ENCODE measurements at places on chromosomes 12 and 14.

DNA sequence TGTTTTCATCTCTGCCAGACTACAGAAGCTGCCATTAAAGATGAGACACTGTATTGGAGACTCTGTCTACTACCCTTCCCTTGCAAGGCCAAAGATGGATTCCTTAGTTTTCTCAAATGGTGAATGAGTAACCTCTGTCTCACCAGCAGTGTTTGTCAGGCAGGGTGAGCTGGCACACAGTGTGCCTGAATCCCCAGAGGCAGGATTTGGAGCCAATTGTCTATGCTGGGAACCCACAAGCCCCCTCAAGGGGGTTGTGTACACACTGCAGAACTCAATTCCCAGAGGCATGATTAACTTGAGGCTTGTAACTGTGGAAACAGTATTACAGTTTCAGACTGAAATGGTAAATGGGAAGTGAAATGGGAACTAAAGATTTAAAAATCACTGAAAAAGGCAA, 136.8 kb upstream of the PTPRB start:
- no peak for DNase-seq

DNA sequence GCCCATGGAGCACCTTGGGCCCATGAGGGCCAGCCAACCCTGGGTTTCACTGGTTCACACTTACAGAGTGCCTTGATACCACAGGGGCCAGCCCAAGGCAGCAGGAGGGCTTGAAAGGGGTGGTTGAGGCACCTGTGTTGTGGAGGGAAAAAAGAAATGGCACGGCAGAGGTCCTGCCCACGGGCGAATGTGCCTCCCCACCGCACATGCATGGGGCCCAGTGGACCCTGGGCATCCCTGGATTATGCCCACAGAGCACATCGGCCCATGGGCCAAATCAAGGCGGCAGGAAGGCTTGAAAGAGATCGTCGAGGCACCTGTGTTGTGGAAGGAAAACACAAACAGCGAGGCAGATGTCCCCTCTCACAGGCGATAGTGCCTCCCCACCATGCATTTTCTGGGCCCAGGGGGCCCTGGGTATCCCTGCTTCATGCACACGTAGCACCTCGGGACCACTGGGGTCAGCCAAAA, 378.1 kb downstream of the ALG10 start:
- DNase-seq = no peak

DNA sequence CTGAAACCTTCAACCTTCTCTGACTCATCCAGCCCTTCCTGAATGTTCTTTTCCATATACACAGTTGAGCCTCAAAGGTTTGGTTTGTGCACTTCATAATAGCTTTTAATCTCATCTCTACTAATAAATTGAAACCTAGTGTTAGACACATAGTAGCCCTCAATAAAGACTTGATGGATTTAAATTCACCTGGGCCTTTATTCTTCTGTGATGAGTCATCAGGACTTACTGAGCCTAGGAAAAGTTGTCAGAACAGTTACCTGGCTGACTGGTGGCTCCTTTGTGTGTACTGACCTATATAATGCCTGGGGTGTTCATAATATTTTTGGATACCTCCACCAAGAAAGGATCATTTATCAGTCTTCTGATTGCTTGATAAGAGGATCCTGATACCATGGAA, 86.4 kb upstream of the NTF3 start:
- DNase-seq = no peak

DNA sequence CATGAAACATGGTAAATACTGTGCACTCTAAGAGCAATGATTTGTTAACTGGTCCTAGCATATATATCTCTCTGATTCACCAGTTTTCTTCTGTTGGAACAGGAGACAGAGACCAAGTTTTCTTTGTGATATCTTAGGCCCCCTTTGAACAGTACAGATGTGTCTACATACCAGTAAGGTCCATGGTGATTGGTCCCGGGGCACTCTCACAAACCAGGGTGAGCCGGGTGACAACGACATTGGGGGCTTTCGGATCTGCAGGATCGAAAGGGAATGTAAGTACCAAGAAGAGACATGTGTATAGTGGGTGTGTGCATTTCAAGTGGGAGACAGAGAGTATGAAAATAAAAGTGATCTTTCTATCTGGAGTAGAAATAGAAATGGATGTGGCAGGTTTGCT, 11.3 kb upstream of the ERP27 start:
- DNase-seq = no peak

DNA sequence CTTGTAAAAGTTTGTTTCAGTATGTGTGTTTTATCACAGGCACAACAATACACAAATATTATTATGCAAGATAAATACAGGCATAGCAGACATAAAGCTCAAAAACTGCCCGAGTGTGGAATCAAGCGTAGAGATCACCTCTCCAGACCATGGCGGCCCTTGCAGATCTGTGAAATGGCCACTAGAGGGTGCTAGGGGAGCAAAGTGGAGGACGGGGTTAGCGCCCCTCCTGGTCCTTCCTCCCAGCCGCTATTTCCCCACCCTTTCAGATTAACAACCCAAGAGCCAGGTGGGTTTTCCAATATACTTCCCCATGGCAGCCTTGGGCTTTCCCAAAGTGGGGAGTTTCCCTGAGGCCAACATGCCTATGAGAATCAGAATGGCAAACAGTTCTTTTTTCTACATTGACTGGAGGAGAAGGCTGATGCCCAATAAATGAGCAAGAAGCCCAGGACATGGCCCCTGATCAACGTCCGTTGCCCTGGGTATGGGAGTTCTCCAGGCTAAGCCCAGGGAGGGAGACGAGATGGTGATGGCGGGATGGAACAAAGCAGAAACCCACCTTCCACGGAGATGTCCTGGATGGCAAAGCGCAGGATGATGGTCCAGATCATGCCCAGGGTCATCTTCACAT, 67.4 kb downstream of the ACTN1 start:
- DNase-seq = peak; percentile 46

Measured in HFF-Myc (cell line).